Prostate gland (tissue), 2 donors: ENCODE measurements at places on chromosomes 3 and 15.

- DNase-seq: no peak
Measured at GRCh38 chr3:161028555-161029153, 76.5 kb downstream of the B3GALNT1 start.

GRCh38 chr15:51876169-51876568 is 46.7 kb downstream of the TMOD3 start:
- no peak for DNase-seq

DNA sequence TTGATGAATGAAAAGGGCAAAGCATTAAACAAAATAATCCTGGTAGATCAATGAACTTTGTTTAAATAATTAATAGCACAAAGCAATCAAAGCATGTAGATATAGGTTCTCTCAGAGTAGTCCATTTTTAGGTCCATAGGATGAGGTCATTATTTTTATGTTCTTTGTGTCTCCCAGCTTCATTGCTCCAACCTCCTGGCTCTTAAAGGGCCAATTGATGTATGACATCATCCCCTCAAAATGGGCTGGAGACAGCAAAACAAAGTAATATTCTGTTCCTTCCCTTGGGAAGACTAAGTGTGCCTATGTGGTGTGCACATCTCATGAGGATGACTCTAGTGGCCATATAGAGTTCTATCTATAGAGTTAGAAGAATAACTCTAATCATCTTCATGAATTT is 49.5 kb downstream of the HMG20A start:
- no peak for DNase-seq

DNA sequence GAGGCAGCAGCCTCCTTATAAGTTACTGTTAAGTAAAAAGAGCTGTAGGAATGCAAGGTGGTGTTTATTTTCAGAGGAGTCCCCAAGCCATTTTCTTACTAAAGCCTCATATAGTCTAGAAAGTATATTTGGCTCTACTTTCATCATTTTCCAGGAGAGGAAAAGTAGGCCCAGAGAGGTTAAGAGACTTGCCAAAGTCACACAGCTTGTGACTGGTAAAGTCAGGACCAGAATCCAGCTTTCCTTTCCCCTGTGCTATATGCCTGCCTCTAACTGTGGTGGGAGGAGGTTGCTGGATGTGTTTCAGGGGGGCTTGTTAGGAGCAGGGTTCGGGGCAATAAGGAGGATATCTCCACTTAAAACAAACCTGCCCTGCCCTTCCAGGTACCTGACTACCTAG is 7.2 kb upstream of the OGG1 start:
- no peak for DNase-seq

- no peak for DNase-seq
Measured at GRCh38 chr15:81152339-81152738, 18.3 kb downstream of the CFAP161 start.

DNA sequence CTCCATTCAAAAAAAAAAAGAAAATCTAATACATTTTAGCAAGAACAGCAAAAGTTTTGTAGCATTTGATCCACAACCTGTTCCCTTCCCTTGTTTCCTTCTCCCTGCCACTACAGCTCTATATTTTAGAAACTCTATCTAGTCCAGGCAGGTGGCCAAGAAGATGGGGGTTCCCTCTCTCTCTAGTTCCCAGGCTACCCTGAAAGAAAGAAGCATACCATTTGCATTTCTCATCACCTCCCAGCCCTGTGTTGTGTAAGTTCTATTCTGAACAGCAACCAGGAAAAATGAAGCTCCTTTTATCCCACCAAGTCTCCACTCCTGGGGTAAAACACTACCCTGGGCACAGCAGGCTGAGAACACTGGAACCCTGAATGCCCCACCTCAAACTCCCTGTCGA is 100.0 kb downstream of the PCCB start:
- no peak for DNase-seq

- DNase-seq: no peak
Measured at GRCh38 chr3:18428991-18429745, 4.0 kb upstream of the SATB1 start.
